ENCODE measurements at places on chromosomes 4 and X.

DNA sequence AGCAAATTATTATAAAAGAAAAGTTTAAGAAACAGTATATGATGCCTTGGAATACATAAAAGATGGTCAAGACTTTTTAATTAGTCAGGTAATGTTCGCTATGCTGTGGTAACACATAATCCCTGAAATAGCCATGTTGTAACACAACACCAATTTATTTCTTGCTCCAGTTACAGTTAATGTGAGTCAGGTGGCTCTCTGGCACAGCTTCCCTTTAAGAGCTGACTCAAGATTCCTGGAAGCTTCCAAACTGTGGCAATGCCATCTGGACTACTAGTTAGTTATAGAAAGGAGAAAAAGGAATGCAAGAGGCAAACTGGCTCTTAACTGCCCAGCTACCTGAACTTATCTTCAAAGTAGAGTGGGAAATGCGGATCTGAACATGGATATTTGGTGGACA, 210.5 kb downstream of the CHM start:
- no peak for DNase-seq

DNA sequence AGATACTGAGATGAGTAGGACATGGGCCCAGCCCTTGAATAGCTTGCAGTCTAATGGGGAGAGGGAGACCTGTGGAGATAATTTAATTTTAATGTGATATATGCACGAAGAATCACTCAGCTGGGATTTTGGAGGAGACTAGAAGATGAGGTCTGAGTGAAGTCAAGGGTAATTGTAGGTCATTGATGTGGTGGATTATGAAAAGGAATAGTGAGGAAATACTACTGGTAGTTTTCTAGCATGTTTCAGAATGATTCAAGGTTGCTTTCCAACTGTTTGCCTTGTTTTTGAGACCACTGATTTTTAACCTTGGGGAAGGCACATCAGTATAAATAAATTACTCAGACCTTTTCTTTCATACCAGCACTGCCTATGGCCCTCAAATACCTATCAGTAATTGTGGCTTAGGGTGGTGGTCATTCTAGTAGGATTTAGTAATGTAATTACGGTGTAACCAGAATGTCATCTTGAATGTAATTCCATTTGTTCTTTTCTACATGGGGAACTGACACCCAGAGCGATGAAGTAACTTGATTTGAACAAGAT, 25.6 kb downstream of the PTTG2 start:
- no peak for DNase-seq

GRCh38 chr4:5918331-5918985, 25.6 kb upstream of the CRMP1 start:
- no peak for DNase-seq

DNA sequence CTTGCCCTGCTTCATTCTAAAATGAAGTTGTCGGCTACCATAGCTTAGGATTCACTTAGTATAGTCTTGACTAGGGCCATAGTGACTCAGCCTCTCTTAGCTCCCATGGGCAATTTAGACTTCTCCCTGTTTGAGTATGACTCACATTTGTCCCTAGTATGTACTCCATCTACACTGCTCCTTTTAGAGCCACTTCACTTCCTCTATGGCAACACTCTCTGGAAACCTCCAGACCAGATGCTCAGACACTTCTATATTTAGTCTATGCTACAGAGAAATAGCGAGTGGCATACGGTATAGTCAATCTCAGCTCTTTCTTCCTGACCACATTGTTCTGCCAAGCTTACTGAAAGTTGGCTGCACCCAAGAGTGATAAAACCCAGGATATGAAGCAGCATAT, 11.2 kb downstream of the MEPE start:
- DNase-seq: no peak

DNA sequence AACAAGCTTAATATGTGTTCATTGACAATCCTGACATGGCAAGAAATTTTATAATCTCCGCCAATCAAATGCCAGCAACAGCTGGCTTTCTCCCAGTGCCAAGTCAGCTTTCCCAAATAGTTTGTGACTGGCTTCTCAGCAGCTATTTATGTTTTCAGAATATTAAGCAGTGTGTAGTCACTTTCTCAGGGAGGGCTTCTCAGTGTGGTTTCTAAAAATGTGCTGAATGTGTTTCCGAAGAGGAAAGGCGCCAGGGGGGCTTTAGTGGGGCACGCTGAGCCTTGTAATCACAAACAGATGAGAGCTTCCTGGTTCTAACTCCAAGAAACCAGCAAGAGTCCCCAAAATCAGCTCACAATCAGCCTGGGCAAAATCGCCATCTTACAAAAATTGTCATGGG, 258.7 kb upstream of the CPEB2 start:
- DNase-seq: no peak
